ENCODE measurements at places on chromosomes 3 and 15.

GRCh38 chr3:16286751-16287543 is 21.9 kb downstream of the OXNAD1 start:
- DNase-seq = no peak

DNA sequence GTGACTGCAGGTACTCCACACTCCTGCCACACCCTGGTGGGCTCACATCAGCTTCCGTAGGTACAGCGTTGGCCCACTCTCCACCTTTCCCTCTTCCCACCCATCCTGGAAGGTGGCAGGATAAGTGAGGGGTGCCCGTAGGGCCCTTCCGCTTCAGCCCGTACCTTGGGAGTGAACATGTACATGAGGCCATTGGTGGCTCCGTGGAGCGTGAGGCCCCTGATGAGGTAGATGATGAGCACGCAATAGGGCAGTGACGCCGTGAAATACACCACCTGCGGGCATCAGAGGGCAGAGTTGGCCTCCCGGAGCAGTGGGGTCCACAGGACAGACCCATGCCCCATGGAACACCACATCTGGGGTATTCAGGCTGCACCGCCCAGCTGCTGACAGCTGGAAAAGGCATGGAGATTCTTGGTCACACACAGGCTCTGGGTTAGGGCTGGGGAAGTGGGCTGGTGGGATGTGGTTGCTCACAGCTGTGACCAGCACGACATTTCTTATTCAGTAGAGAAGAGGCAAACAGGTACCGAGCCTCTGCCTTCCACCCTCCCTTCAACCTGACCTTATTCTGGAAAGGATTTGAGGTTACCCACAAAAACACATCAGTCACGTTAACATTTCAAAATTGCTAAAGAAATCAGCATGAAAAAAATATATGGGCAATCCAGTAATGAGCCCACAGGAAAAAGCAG is 23.8 kb downstream of the SLC6A20 start:
- no peak for DNase-seq

- DNase-seq = no peak
Measured at GRCh38 chr3:157477441-157477840, 25.8 kb downstream of the VEPH1 start.

DNA sequence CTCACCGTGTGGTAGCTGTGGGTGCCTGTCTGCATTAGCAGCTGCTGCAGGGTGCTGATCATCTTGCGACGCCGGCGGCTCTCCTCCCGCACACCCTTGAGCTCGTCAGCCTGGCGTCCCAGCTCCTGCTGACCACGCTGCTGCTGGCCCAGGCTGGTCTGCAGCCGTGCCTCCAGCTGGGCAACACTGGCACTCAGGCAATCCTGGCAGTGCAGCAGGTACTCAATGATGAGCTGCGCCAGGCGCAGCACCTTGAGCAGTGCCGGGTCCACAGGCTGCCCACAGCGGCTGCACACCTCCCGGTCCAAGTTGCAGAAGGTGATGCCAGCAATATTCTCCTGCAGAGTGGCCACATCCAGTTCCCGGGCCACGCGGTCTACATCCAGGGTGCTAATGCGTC is 11.9 kb downstream of the DZIP1L start:
- no peak for DNase-seq

DNA sequence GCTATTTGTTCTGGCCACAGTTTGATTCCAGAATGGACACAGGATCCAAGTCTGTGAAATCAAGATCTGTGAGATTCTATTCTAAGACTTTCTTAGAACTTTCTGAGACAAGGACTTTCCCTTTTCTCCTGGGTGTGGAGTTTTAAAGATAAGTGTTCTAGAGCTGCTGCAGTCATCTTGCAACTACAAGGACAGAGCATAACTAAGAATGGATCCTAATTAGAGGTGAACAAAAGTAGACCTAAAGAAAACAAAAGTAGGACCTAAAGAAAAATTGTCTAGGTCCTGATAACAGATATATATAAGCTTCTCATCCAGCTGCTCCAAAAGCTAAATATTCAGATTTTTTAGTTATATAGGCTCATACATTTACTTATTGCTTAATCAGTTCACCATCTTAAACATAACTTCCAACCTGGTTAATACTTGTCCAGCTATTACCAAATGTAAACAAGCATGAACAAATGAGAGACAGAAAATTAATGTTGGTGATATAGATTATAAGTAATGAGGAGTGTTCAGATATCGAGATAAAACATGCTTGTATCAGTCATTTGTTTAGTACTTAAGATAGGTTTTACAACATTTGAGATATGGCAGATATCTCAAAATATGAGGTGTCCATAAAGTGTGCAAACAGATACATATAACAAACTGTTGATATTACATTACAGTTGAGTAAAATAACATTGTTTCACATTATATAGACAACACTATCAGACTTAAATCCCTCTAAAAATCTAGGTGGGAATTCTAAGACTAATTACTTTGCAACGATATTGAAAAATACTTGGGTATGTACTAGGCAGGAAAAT is 75.1 kb downstream of the CD200 start:
- DNase-seq = no peak

- DNase-seq = no peak
Measured at GRCh38 chr3:74214286-74214685, 400.2 kb downstream of the CNTN3 start.

DNA sequence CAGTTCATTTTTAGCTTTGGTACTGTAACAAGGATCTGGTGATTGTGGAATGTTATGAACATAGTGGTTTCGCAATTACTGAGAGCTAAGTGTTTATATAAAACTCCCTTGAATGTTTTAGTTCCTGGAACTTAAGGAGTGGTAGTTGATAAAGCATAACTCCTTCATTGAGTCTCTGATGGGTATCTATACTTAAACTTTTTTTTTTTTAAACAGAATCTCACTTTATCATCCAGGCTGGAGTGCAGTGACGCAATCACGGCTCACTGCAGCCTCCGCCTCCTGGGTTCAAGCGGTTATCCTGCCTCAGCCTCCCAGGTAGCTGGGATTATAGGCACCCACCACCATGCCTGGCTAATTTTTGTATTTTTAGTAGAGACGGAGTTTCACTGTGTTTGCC is 11.3 kb downstream of the PRKCI start:
- DNase-seq = no peak

GRCh38 chr15:67110361-67110781 is 45.0 kb downstream of the SMAD3 start:
- DNase-seq = no peak

Measured in GM18507 (cell line).